Immature natural killer cell (primary cell): ENCODE measurements at places on chromosomes 5 and 9. TPM values are rescaled to one million over a fixed set of nuclear protein-coding genes. Genes with fewer than 3 reads are reported as not detected.

Gene GLRA1
- not detected for polyA plus RNA-seq

Gene NUTM2F
- polyA plus RNA-seq: not detected

Gene TYRP1
- not detected for polyA plus RNA-seq

Gene SAPCD2
- 0.39 TPM for polyA plus RNA-seq
